ENCODE measurements at places on chromosomes 16 and 17.

DNA sequence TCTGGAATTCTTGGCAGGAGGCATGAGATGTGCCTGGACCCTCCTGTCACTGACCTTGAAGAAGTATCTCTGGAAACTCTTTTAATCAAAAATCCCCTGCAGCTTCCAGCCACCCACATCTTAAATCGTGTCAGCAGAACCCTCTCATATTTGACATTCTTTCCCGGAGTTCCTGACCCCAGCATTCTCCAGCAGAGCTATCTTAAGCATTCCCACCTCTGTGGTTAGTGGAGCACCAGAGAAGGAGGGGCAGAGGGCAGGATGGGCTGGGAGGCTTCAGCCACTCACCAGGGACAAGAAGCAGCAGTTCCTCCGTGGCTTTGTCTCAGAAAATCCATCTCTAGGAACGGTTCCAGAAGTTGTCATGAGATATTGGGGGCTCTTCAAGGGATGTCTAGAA lies 149.9 kb downstream of the RGS9 start:
- no peak for DNase-seq

GRCh38 chr17:13594762-13595598 lies 6.7 kb downstream of the HS3ST3A1 start:
- DNase-seq, result peak; percentile 67

- DNase-seq, result no peak
Measured at GRCh38 chr16:50274326-50275097, 8.2 kb downstream of the ADCY7 start.

- DNase-seq, result no peak
Measured at GRCh38 chr17:20074489-20074888, 65.3 kb downstream of the SPECC1 start.

GRCh38 chr16:64615630-64616280 lies 506.1 kb downstream of the CDH11 start:
- no peak for DNase-seq

DNA sequence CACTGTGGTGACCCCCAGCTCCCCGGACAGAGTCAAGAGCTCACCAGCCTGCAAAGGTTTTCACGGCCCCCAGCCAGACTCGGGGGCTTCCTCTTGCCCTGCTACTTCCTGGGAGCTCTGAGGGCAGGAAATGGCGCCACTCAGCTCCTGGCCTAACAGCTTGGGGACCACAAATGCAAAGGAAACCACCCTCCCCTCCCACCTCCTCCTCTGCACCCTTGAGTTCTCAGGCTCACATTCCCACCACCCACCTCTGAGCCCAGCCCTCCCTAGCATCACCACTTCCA lies 375 bp upstream of the SPN start:
- DNase-seq, result no peak

GRCh38 chr17:79082311-79083190 lies 7.9 kb downstream of the ENGASE start:
- no peak for DNase-seq

DNA sequence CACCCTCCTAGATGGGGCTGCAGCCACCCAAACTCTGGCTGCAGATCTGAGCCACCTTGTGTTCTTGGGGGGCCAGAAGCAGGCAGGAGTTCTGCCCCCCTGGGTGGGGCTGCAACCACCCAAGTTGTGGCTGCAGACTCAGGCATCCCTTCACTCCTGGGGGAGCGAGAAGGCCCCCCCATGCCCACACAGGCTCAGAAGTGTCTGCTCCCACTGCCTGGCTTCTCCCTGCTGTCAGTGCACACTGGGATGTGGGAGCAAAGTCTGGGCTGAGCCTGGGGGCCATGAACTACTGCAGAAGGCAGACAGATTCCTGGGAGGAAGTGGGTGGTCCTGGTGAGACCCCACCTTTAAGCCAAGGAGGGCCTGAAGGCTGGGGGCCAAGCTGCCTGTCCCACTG lies 13.0 kb downstream of the MT1X start:
- no peak for DNase-seq

GRCh38 chr17:65278050-65278819 lies 141.1 kb downstream of the RGS9 start:
- DNase-seq, result no peak

GRCh38 chr16:56343661-56344517 lies 81.5 kb downstream of the AMFR start:
- DNase-seq, result no peak

DNA sequence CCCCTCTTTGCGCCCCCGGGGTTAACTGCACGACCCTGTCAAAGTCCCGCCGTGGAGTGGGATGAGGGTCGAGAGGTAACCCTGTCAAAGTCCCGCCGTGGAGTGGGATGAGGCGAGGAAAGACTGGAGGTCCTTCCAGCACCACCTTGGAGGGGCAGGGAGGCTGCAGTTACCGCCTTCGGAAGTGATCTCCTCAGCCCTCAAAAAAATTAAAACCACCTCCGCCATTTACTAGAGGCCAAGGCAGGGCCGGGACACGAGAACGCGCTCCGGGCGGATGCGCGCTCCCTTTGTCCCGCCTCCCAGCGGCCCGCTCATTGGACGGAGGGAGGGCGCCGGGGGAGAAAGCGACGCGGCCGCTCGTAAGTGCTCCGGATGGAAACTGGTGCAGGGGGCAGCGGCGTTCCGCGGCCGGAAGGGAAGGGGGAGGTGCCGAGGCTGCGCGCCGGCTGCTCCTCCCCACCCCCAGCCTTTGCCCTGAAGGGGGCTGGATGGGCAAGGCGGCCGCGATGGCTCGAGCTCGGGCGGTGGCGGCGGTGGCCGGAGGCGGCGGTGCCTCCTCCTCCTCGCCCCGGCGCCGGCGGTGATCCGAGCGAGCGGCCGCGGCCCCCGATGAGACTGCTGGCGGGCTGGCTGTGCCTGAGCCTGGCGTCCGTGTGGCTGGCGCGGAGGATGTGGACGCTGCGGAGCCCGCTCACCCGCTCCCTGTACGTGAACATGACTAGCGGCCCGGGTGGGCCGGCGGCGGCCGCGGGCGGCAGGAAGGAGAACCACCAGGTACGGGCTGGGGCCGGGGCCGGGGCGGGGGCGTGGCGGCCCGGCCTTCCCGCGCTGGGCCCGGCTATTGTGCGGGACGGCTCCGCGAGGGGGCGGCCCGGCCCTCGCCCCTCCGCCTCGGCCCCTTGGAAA lies at the start of gene METTL9:
Gene METTL9 (plus strand): TSS at position 456 of the 909 bp plus-strand sequence. CDS start 157 bp downstream, at position 613.
- peak; percentile 71 for DNase-seq

GRCh38 chr17:44501866-44502375 lies 1.3 kb downstream of the GPATCH8 start:
- no peak for DNase-seq

DNA sequence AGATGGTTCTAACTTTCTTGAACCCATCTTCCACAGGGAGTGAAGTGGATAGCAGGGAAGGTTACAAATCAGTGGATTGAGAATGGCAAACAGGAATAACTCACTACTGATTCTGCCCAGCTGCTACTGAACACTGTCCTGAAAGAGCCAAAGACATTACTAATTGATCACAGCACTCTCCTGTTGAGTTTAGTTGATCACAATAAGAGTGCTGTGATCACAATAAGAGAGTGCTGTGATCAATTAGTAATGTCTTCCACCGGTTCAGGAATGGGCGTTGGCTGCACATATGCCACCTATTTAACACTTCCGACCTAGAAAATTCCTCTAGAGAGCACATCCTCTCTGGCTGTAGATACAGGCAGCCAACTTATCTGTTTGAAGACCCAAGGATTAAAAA lies 11.4 kb downstream of the CFAP97D1 start:
- no peak for DNase-seq

DNA sequence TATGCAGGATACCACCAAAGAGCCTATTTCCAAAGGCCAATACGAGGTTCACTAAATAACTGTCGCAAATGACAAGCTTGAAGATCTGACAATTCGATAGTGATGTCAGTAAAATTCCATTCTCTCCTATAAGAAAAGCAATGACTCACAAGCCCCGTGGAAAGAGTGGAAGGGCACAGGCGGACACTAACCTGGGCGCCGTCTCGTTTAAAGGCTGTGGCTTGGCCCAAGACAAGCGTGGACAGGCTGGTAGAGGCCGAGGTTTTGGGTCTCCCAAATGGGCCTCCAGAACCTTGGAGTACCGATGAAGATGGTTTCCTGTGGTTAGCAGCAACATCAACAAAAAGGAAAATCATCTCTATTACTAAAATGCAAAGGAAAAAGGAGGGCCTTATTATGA lies 16.5 kb upstream of the SLC38A8 start:
- DNase-seq, result no peak

DNA sequence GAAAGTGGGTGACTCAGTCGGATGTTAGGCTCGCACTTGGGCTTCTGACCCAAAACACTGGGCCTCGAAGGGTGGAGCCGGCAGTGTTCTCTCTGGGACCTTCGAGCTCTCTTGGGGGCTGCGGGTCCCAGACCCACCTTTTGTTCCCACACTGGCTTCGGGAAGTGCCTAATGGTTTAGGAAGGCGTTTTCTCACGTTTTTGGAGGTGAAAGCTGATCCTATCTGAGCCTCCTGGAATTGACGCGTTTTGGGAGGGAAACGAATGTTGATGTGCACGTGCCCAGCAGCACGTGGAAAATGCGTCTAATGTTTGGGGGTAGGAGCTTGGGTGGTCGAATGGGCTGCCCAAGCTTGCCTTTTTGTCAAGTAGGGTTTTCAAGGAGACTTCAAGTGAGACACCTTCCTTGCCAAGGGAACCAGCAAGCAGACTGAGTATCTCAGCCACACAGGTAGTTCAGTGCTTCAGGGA lies 666 bp downstream of the HGS start:
- no peak for DNase-seq

DNA sequence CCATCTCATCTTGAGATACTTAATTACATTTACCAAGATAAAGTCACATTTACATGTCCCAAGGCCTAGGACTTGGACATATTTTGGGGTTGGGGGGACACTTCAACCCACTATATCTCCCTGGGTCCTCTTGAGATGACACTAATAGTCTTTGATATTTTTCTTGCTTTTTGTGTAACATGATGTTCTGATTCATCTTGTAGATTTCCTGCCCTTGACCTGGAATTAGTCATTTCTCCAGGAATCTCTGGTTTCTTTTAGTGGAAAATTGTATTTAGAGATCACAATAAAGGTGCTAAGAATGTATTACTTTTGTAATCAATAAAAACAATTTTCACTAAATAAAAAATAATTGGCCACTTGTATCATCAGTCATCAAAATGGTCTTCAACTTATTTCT lies 157.3 kb downstream of the VPS53 start:
- no peak for DNase-seq

DNA sequence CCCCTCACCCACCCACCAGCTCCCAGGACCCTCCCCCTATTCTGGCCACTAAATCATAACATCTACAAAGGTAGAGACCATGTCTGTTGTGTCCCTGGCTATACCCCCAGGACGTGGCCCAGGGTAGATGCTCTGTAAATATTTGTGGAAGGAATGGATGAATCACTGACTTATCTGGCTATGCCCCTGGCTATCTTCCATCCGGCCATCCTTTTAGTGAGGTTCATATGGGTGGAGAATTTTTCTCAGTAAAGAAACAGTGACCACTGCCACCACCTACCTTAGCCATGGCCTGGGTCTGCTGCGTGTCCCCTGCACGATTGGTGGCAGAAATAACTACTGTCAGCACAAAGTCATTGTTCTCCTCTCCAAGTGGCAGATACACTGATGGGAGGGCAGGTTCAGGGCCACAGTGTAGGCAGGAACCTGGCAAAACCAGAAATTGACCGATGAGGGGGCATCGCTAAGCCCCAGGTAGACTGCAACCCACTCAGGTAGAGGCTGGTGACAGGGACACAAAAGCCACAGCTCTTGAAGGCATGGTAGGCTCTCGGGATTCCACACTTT lies 63.1 kb upstream of the BCO1 start:
- peak; percentile 23 for DNase-seq

DNA sequence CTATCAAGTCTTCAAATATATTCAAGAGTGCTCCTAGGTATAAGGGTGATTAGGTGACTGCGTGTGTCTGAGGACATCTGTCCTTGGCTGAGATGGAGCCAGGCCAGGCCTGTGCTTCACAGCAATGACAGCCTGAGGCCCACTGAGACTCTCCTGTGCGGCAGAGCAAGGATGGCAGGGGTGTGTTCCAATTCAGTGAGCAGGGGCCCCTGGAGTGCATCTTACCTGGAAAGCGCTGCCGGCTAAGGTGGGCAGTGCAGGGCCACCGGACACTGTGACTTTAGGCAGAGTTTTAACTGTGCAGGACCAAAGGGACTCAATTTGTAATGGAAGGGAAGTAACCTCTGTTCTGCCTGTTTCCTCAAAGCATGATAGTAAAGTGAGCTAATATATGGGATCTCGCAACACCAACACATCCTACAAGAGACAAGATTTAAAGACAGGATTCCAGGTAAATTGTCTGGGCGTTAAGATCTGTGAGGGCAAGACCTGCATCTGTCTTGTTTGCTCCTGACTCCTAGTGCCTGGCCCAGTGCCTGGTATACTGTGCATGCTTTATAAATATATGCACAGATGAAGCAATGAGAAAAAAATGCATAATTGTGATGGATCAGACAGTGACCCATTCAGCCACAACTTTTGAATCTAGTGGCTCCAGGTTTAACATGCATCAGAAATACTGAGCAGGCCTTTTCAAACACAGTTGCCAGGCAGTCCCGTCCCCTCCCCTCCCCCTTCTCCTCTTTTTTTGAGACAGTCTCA lies 86.7 kb downstream of the MRC2 start:
- DNase-seq, result peak; percentile 31

DNA sequence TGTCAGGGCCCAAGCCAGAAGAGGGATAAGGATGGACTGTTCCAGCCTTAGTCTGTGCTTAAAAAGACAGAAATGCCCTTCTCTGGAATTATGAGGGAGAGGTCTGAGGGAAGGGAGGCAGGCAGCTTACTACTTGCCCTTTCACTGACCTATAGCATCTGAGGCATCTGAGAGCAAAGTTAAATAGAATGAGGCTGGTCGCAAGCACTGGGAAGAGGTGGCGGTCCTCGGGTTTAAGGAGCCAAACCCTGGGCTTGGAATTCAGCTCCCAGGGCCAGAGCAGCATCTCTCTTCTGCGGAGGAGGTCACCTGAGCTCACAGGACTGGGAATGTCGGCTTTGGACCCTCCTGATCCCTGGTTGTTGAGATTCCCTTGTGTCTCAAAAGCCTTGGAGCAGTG lies 3.1 kb upstream of the LIMD2 start:
- no peak for DNase-seq

GRCh38 chr17:45790296-45790922 lies 6.3 kb downstream of the CRHR1 start:
- no peak for DNase-seq

DNA sequence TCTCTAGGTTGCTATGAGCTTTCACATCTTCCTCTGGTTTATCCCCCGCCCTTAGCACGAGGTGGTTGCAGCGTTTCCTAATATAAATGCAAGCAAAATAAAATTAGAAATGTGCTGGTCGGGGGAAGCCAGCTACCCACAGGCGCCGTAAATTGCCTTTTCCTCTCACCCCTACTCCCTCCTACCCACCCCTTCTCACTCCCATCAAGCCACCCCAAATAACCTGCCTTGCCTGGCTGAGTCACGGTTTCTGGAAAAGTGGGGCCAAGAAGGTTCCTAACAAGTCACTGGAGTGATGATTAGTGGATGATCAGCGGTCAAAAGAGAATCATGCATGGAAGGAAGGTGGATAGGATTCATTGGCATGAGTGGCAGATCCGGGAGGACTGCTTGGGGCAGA lies 120.9 kb upstream of the RBFOX1 start:
- no peak for DNase-seq

GRCh38 chr16:48887646-48888210 lies 277.7 kb upstream of the N4BP1 start:
- DNase-seq, result no peak

- no peak for DNase-seq
Measured at GRCh38 chr16:15690296-15690695, 40.3 kb downstream of the NDE1 start.

GRCh38 chr17:81027038-81027437 lies 7.9 kb upstream of the BAIAP2 start:
- DNase-seq, result no peak
